H7 (cell line): ENCODE measurements at places on chromosomes 6 and 20. TPM values are rescaled to one million over a fixed set of nuclear protein-coding genes. Genes with fewer than 3 reads are reported as not detected.

Gene SIRPD
- not detected in 2 replicates for total RNA-seq

Gene LST1
- total RNA-seq: not detected in 2 replicates

Gene OR2B6
- not detected in 2 replicates for total RNA-seq

Gene SLC9A8
- total RNA-seq: 6.4 and 6.7 TPM in 2 replicates

DNA sequence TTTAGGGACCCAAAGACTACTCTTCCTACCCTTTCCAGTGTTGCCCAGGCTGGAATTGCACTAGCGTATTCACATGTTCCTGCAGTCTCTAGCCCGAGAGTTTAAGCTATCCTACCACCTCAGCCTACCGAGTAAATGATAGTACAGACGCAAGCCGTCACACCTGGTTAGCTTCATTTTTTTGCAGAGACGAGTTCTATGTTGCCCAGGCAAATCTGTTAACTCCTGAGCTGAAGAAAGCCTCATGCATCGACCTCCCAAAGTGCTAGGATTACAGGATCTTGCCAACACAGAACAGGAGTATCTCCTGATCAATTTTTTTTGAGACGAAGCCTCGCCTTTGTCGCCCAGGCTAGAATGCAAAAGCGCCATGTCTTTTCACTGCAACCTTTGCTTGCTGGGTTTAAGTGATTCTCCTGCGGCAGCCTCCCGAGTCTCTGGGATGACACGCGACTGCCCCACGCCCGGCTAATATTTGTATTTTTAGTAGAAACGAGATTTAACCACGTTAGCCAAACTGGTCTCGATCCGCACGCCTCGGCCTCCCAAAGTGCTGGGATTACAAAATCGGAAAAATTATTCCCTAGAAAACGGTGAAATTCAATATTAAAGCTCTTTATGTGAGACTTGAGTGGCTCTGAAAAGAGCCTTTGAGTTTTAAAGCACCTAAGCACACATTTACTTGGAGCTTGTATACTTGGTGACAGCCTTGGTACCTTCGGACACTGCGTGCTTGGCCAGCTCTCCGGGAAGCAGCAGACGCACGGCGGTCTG lies 128.5 kb downstream of the HFE start:
- DNase-seq: no peak

- peak; percentile 97 for DNase-seq
Measured at GRCh38 chr6:136550330-136551071, at the start of gene MAP7. Gene MAP7, minus strand, starts transcription at chr6:136550422. Its CDS starts 14 bp downstream, at chr6:136550408.

GRCh38 chr6:39261751-39262150 lies 32.5 kb upstream of the KCNK5 start:
- no peak for DNase-seq

DNA sequence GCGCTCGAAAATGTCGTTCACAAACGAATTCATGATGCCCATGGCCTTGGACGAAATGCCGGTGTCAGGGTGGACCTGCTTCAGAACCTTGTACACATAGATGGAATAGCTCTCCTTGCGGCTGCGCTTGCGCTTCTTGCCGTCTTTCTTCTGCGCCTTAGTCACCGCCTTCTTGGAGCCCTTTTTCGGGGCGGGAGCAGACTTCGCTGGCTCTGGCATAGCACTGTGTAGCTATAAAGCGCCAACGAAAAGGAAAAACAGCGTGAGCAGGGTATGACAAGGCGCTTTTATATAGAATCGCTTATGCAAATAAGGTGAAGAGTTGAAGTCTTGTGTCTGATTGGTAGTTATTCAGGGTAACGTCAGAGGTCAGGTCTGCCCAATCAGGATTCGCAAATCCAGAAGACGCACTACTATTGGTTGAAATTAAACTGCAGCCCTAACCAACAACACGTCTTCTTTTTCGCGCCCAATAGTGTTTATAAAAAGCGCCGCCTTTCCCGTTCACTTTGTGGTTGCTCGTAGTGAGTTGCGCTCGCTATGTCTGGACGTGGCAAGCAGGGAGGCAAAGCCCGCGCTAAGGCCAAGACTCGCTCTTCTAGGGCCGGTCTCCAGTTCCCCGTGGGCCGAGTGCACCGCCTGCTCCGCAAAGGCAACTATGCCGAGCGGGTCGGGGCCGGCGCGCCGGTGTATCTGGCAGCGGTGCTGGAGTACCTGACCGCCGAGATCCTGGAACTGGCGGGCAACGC lies 114.8 kb upstream of the PRSS16 start:
- peak; percentile 97 for DNase-seq

- no peak for DNase-seq
Measured at GRCh38 chr6:135983718-135984343, 132.3 kb downstream of the PDE7B start.
